Activated B cell treated with CpG ODN at 0.5 μM for 24 hours (primary cell): ENCODE measurements at places on chromosomes 7 and 10.

GRCh38 chr10:83373671-83374070 lies 765.6 kb upstream of the GHITM start:
- no peak for DNase-seq

DNA sequence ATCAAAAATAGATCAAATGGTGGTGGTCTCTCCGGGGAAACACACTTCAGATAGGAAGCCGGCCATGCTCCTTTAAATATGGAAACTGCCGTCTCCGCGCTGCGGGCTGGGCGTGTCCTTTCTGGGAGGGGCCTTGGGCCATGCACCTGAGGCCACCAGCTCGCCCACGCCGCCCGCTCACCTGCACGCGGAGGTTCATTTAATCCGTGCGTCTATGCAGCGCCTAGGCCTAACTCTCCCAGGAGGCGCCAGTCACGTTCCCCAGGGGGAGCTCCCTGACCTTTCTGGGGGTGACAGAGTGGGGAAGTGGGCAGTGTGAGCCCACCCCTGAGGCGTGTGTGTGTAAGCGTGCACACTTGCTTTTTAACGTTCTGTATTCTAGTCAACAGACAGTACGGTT lies 64.0 kb downstream of the C10orf143 start:
- no peak for DNase-seq

DNA sequence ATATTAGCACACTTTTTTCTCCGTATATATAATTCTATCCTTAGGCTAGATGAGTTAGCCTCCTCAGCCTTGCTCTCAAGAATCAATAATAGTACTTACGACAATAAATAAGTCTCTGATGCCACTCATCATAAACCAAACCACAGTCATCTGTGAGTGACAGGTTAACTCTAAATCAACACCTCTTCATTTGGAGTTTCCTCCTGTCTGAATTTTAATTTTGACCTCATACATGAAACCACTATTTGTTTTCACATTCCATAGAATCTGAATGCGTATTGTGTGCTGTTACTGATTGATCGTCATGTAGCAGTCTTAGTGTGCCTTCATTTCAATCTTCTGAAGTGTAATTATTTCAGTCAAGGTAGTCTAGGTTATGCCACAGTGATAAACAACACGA lies 85.8 kb downstream of the HGF start:
- DNase-seq: no peak

DNA sequence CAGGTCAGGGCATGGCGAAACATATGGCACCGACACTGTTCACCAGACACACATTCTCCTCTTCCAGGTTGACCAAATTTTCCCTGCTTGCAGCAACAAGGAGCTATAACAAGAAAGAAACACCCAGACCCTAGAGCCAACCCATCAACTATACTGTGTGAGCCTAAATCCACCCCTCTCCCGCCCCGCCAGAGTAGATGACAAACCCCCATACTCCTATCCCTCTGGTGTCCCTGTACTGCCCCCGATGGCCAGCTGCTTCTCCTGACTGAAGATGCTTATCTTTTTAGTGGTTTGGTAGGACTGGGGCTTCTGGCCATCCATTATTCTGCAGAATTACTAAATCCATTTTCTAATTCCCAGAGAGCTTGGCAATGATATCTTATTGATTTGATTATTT lies 70.1 kb upstream of the EEPD1 start:
- no peak for DNase-seq

DNA sequence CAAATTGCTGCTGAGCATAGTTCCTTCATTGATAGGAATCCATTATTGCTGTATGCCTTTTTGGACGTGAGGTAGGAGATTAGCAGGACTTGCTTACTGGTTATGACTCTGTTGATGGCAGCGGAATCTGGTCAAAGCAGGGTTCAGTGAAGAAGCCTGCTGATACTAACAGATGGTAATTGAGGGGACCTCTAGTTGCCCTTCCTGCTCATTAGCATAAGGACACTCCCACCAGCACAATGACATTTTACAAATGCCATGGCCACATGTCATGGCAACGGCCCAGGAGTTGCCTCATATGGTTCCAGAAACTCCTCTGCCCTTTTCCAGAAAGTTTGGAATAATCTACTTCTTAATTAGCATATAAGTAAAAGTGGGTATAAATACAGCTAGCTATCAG lies 417.5 kb downstream of the CDC14C start:
- no peak for DNase-seq

DNA sequence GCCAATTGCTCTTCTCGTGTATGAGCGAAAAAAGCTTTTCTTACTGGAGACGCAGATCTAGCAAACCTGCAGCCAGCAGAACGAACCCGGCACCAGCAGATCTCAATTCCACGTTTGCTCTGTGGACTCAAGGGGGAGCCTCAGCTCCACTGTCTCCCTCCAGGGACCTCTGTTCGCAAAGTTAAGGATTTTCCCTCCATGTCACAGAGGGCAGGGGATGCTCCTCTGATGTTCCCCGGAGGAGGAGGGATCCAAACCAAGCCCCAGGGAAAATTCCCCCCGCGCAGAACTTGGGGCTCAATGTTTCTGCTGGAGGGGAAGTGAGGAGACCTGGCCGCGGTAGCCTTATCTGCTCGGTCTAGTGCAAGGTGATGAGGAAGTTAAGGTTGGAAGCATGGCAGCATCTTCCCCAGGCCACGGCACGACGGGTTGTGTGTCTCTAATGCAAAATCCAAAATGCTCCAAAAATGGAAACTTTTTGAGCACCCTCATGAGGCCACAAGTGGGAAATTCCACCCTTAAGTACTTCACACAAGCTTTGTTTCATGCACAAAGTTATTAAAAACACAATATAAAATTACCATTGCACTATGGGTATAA lies 9.0 kb downstream of the IQCE start:
- DNase-seq: no peak

DNA sequence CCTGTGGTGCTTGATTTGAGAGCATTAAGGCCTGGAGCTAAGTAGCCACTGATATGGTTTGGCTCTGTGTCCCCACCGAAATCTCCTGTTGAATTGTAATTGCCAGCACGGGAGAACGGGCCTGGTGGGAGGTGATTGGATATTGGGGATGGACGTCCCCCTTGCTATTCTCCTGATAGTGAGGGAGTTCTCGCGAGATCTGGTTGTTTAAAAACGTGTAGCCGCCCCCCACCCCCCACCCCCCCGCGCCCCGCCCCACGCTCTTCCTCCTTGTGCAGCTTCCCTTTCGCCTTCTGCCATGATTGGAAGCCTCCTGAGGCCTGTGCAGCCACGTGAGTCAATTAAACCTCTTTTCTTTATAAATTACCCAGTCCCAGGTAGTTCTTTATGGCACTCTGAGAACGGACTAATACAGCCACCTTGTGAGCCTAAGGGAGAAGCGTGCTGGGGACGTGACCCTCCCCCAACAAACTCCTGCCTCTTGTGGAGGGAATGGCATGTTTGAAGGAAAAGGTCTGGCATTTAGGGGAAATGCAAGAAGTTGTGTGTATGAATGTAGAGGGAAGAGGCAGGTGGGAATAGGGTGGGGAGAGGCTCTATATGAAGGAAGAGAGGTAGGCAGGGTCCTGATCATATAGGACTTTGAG lies 118.0 kb upstream of the KMT2C start:
- DNase-seq: no peak

GRCh38 chr7:43779045-43779812 lies 20.7 kb downstream of the BLVRA start:
- no peak for DNase-seq

GRCh38 chr10:4025339-4025738 lies 240.3 kb upstream of the KLF6 start:
- no peak for DNase-seq

DNA sequence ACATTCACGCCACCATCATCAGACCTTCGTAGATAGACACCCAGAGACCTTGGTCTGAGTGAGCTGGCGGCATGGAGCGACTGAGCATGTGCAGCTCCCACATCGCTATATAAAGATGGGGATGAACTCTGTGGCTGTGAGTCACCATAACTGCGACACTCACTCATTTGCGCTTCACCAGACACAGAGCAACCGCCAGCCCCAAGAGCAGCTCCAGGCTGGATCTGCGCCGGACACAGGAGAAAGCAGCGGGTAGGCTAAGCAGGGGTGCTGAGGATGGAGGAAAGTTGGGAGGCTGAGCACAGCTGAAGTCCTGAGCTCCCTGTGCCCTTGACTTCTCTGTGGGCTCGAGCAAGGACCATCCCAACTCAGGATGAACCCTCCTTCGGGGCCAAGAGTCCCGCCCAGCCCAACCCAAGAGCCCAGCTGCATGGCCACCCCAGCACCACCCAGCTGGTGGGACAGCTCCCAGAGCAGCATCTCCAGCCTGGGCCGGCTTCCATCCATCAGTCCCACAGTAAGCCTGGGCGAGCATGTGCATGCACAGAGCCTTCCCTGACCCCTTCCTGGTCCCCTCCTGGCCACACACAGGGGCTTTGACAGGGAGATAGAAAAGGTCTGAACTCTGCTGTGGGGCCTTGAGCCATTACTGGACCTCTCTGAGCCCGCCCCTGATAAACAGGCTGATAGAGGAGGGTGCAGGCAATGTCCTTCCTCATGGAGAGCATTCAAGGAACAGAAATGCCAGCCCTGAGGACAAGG lies at the start of gene OPN4:
Gene OPN4 (plus strand): TSS at position 137 of the 762 bp plus-strand sequence. CDS start 237 bp downstream, at position 374.
- peak; percentile 4 for DNase-seq

- no peak for DNase-seq
These were observed 233.9 kb downstream of the WDR37 start for GRCh38 chr10:1290071-1290471.

DNA sequence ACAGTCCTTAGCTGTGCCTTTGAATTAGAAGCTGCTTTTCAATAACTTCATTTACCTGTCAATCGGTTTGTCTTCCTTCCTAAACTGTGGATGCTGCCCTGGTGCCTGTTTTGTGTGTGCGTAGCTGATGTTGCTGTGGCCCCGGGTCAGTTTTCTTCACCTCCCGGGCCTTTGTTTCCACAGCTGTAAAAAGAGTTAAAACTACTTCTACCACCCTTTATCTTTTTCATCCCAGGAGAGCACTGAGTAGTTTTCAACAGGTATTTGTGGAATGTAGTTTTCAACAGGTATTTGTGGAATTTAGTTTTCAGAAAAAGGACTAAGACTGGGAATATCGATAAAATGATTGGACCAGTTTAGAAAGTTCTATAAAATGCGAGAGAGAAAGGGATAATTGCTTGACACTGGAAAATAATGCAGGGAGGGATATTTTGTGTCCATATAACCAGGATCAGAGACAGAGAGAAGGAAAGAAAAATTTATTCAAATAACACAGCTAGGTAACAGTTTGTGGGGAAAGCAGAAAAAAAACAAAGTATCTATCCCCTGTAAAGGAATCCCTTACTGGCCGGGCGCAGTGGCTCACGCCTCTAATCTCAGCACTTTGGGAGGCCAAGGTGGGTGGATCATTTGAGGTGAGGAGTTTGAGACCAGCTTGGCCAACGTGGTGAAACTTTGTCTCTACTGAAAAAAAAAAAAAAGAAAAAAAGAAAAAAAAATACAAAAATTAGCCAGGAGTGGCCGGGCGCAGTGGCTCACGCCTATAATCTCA lies 15.9 kb upstream of the IGF2BP3 start:
- no peak for DNase-seq

GRCh38 chr10:89303161-89303560 lies 1.3 kb downstream of the IFIT2 start:
- DNase-seq: no peak

DNA sequence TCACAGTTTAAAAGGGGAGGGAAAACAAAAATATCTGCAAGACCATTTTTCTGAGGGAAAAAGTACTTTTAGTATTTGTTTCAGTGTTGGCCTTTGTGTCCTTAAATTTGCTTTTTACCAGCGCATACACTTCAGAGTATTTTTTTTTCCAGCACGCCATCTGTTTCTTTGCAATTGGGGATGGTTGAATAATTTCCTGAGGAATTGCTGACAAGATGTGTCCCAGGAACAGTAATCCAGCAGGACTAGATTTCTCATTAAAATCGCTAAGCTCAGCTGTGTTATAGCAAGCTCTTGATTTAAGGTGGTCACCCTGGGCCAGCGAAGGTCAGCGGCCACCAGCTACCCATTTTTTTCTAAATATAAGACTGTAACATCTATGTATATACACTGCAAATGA lies 156.9 kb upstream of the RHOBTB1 start:
- DNase-seq: no peak

- no peak for DNase-seq
These were observed 17.1 kb downstream of the CHST3 start for GRCh38 chr10:71981015-71981875.

DNA sequence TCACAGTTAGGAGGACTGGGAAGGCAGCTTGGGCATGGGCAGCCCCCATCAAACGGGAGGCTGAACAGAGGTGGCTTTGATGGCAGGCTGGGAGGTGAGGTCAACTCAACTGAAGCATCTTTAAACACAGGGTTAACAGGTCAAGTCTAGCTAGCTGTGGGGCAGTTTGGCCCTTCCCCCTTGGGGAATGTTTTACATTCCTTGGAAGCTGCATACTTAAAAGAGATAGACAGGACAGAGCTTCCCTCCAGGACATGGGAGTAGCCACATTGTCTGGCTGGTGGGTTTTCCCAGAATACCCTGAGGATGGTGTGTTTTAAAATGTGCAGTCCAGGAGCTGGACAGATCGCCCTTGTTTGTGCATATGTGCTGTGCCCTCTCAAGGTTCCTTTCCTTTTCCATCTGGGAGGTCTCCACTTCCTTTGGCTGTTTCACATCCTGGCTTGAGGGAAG lies 6.8 kb upstream of the RASSF4 start:
- DNase-seq: no peak

GRCh38 chr10:132141526-132142395 lies 45.0 kb upstream of the DPYSL4 start:
- no peak for DNase-seq

DNA sequence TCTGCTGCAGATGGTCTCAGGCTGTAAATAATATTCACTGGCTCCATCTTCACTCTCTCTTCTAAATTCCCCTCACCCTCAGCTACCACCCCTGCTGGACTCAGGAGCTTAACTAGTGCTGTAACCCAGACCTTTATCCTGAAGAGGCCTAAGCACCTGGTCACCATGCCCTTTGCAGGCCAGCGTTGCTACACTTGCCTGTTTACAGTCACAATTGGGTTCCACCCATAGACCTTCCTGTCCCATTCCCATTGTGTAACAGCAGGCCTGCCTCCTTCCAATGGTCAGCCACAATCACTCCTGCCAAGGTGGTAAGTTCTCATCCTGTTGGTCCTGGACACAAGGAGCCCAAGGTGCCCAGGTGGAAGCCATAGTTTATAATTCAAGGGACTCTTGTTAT lies 85.9 kb upstream of the IFRD1 start:
- no peak for DNase-seq

DNA sequence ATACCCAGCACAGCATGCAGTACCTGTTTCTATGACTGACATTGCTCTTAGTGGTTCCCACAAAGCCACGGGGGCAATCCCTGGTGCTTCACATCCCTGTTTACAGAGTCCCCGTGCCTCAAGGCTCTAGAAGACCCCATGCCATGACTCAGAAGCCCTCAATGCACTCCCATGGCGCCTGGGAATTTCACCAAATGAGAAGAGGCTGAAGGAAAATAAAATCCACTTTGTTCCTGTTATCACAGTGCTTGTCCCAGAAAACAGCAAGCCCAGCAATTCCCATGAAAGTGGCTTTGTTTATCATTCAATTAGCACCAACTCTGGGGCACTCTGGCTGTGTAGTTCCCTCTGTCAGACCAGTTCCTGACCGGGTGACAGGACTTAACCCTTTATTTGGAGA lies 268.3 kb downstream of the TNS3 start:
- DNase-seq: no peak

GRCh38 chr7:140650367-140650766 lies 9.8 kb upstream of the DENND2A start:
- DNase-seq: no peak
